Inflammatory macrophage treated with lipopolysaccharide for 1 hour (primary cell): ENCODE measurements at places on chromosomes 12 and 14.

DNA sequence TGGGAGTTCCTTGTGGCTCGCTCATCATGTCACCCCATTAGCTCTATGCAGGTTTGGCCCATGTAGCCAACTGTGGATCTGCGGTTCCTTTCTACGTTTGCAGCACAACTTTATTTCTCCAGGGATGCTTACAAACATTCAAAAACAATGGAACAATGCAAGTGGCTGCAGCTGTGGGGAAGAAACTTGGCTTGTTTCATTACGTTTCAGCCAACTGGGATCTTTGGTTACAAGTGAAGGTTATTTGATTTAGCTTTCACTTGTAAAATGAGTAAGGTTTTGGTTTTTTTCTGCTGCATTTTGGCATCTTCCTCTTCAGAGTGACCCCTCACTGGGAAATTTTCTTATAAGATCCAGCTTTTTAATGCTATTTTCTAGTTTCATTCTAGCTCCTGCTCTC, 105.9 kb downstream of the PLXNC1 start:
- no peak for DNase-seq

- no peak for DNase-seq
These were observed 104.2 kb upstream of the ABCD2 start for GRCh38 chr12:39723831-39724230.

- DNase-seq, result peak; percentile 98
These were observed 56.3 kb downstream of the CCDC88C start for GRCh38 chr14:91361233-91361811.

DNA sequence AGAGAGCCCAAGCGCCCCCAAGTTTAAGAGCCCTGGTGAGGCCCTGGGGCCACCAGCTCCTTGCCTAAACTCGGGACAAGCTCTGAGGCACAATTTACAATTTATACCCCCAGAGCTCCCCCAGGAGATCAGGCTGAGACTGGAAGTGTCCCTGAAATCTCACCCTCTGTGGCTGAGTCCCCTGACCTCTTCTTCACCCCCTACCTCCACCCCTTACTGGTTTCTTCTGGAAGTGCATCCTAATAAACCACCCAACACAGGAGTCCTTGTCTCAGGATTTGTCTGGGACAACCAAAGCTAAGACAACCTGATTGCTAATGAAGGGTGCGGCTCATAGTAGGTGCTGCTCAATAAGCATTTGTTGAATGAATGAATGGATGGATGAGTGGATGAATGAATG, 206.4 kb downstream of the BCL11B start:
- DNase-seq, result no peak

DNA sequence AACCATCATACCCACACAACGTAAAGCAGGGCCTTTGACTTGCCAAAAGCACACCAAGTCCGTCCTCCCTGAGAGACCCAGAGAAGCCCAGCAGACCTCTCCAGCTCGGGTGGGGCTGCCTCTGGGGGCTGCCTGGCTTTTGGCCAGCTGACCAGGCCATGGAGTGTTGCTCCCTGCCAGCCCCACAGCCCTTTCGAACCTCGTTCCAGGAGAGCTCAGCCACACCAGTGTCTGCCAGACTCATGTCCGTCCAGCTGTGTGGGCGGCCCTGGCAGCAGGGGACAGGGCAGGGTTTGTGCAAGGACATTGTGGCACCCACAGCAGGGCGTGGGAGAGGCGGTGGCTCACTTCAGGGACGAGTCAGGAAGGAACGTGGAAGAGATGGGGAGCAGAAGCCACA, 22.6 kb upstream of the IRF2BPL start:
- DNase-seq, result peak; percentile 80

- DNase-seq, result peak; percentile 66
These were observed 3.6 kb upstream of the BATF start for GRCh38 chr14:75518625-75519024.

- DNase-seq, result no peak
These were observed 93.8 kb downstream of the PTPRB start for GRCh38 chr12:70543444-70543843.

- peak; percentile 97 for DNase-seq
These were observed 13.0 kb upstream of the RIOX1 start for GRCh38 chr14:73477618-73478266.

- DNase-seq, result no peak
These were observed 18.7 kb downstream of the ANGEL1 start for GRCh38 chr14:76793956-76794355.

DNA sequence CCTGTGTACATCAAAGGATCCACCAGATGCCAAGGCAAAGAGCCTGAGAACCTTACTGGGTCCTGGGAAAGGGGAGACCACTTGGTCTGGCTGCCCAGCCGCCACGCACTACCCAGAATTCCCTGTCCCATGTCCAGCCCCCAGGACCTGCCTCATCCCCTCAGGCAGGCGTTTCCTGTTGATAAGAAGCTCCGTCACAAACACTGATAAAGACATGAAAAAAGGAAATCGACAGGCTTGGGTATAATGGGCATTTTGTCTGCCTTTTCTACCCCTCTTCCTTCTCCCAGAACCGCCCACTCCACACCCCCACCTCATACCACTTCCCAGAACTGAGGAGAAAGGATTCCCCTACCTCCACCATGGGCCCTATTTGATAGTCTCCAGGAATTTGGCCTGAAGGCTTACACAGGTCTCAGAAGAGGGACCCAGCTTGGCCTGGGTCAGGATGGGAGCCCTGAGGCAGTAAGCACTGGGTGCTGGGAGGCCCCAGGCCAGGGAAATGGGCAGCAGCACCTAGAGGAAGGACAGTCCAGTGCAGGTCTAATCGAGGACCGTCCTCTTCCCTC, 18.8 kb downstream of the ACVRL1 start:
- DNase-seq, result no peak

- DNase-seq, result no peak
These were observed 1.7 kb upstream of the GPD1 start for GRCh38 chr12:50102131-50102531.

DNA sequence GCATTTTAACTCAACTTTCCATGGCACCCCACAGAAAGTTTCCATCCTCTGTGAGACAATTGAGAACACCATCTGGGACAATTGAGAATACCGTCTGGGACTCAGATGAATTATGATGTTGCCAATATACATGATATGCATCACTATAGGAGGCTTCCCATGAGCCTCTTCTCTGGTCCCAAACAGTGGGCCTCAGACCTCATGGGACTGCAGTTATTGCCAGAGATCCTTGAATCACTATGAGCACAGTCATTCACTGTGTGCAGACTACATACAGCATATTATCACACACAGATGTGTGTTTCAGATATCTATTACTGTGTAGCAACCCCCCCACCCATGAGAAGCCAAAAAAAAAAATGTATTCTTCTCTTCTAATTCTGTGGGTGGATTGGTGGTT, 134.4 kb downstream of the GXYLT1 start:
- no peak for DNase-seq

DNA sequence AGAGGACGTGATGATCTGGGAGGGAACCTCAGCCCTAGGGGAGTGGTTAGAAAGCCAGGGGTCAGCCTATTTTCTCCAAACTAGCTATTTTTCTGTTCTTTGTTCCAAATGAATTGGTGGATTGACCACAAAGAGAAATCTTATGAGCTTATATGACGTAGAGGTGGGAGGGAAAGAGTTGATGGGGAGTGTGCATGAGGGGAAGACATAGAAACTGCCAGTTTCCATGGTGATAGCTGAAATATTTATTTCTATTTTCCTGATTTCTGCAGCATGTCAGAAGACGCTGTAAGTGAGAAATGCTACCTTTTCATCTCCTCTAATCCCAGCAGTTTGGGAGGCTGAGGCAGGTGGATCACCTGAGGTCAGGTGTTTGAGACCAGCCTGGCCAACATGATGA, 51.4 kb upstream of the CISTR start:
- DNase-seq, result no peak

DNA sequence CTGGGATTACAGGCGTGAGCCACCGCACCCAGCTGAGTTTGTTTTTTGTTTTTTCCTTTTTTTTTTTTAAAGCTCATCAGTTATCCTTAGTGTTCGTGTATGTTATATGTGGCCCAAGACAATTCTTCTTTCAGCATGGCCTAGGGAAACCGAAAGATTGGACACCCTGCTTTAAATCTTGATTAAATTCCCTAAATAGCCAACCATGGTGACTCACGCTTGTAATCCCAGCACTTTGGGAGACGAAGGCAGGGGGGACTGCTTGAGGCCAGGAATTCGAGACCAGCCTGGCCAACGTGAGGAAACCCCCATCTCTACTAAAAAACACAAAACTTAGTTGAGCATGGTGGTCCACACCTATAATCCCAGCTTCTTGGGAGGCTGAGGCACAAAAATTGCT, 131.1 kb downstream of the MED13L start:
- DNase-seq, result no peak

GRCh38 chr12:103801709-103802585, 39.1 kb downstream of the NT5DC3 start:
- DNase-seq, result no peak

GRCh38 chr14:79698298-79698711, 513.0 kb downstream of the DIO2 start:
- no peak for DNase-seq

GRCh38 chr14:22276913-22277816, 311.9 kb downstream of the DAD1 start:
- peak; percentile 56 for DNase-seq

GRCh38 chr14:61099216-61099835, 118.3 kb downstream of the SLC38A6 start:
- no peak for DNase-seq

DNA sequence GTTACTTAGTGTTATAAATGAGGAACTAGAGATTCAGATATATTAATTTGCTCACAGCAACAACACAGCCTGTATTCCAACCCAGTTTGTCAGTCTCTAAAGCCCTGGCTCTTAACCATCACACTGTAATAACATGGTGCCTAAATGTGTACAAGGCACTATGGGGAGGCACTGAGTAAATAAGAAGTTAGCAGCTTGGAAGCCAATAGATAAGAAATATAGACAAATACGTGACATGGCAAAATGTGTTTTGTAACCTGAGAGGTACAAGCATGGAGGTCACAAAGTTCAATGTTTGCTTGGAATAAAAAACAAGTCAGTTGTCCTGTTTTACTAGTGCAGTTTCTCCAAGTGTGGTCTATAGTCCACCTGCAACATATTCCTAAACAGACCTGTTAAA, 16.3 kb upstream of the SLCO1A2 start:
- no peak for DNase-seq

DNA sequence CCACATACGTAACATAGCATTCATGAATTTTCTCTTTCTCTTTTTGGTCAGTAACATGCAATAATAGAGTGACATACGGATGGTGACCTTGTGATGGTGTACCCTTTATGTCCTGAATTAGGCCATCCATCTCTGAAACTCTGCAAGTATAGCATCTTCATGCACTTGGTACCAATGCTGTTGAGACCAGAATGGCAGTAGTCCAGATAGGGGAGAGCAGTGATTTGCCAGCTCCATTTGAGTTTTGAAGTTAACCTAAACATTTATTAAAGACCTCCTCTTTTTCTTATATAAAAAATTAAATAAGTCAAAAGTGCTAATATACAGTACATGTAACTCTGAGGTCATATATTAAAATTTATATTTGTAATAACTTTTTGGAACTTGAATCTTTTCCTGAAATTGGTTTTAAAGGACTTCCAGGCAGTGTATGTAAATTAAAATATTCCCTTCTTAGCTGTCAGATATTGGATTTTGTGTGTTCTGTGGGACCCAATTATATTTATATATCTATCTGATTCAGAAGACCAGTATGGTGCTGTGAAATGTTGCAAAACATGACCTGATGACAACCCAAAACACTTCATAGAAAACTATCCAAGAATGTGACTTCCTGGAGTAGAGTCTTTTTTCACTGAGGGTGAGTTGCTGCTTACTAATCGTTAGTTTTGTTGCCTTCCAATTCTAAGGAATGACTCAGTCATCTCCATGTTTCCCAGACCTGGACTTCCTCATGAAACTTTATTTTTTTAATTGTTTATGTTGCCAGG, 3.5 kb downstream of the ELK3 start:
- DNase-seq, result no peak

GRCh38 chr12:27334042-27334720, 1.5 kb downstream of the BMAL2 start:
- DNase-seq, result peak; percentile 70

- DNase-seq, result peak; percentile 22
These were observed 68.9 kb downstream of the CMKLR1 start for GRCh38 chr12:108270035-108270848.

GRCh38 chr14:101320396-101320795, 240.9 kb upstream of the DIO3 start:
- DNase-seq, result no peak

- DNase-seq, result no peak
These were observed 5.5 kb downstream of the ASIC1 start for GRCh38 chr12:50062728-50063460.

GRCh38 chr12:62540354-62540753, 73.7 kb downstream of the MON2 start:
- no peak for DNase-seq

GRCh38 chr12:59742841-59743240, 147.0 kb downstream of the SLC16A7 start:
- DNase-seq, result no peak

- no peak for DNase-seq
These were observed 2.1 kb downstream of the FBXO21 start for GRCh38 chr12:117188121-117188665.

DNA sequence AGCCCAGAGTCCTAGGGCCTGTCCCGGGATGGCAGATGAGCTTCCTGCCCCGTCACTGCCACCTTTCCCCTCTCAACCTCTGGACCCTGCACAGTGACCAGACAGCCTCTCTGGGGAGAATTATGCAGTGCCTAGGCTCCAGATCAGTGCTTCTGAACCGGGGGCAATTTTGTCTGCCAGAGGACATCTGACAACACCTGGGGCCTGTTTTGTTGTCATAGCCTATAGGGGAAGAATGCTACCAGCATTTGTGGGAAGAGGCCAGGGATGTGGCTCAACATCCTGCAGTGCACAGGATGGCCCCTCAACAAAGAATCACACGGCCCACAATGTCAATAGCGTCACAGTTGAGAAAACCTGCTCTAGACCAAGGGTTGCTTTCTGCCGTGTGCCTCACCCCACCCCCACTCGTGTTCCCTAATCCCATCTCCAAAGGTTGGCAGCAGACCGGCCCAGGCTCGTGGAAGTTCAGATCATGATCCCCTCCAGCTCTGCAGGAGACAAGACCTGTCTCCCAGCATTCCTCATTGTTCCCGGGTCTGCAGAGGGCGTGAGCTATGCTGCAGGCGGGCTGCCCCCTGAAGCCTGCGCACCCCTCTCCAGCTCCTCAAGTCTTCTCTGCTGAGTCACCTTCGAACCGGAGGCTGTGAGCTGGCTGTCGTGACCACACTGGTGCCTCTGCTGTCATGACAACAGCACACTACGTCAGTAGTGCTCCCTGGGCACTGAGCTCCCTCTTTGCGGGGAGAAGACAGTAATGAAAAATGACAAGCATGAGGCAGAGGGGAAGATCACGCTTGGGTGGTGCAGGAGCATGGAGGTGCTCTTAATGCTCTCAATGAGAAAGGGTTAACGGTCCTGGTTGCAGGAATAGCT, 2.0 kb upstream of the GAPDH start:
- peak; percentile 74 for DNase-seq

GRCh38 chr12:64269161-64269560, 47.1 kb upstream of the KICS2 start:
- DNase-seq, result no peak
